Naive thymus-derived CD4-positive, alpha-beta T cell (primary cell): ENCODE measurements at places on chromosomes 7 and 10.

GRCh38 chr10:3588816-3589215 lies 196.2 kb downstream of the KLF6 start:
- DNase-seq = no peak

DNA sequence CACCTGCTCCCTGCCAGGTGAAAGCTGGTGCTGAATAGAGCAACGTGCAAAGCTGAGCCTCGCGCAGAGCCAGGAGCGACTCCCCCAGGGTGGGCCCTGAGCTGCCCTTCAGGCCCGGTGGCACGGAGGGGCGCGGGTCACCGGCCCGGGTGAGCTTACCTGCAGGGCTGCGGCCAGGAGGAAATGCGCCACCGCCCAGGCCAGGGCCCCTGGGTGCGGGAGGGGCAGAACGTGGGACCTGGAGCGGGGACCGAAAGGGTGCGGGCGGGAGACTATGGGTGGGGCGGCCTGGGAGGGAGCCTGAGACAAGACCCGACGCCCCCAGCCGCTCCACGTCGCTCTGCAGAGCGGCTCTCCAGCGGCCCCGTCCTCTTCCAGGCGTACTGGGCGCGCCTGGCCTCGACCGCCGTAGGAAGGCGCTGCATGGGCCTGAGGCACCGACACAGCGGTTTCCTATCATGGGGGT lies 122.1 kb downstream of the BTAF1 start:
- no peak for DNase-seq

DNA sequence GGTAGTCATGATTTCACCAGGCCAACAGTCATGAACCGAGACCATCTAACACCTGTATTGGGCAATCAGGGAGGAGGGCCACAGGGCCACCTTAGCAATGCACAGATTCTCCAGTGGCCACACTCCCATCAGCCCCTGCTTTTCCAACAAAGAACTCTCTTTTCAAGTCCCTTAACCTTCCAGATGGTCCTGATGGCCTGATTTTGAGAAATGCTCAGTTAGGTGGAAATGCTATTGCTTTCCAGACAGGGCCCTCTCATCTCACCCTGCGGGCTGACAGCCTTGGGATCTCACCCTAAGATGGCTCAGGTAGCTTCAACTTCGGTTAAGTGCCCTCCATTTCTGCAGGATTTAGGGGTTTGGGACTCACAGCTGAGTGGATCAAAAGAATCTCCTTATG lies 131.9 kb upstream of the PRR15 start:
- no peak for DNase-seq

GRCh38 chr10:84214612-84215235 lies 10.6 kb downstream of the LRIT2 start:
- DNase-seq = no peak

DNA sequence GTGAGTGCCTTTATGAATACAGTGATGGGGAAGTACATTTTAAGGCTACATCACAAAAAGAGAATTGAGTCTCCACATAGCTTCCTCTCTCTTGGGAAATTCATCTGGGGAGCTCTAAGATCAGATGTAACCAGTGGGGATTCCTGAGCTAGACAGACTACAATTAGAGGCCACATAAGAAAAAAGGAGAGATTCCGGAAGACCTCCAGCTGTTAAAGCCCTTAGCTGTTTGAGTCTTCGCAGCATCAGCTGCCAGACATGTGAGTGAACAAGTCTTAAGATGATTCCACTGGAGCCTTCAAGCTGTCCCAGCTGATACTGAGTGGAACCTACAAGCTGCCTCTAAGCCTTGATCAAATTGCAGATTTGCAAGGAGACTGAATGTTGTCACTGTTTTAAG lies 448.5 kb downstream of the NXPH1 start:
- DNase-seq = no peak

DNA sequence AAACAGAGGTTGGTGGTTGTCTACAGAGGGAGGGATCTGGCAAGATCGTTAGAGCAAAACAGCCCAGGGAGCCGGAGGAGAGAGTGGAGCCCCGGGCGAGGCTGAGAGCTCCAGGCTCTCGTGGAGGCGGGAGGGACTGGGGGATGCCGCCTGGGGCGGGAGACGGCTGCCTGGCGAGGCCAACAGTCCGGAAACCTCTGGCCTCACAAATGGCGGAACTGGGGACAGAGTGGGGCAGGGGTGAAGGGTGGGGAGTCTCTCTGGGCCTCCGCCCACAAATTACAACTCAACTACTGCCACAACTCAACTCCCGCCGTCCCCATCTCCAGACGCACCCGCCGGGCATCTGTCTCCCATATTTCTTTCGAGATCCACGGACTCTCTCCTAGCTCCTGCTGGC lies 47.7 kb downstream of the CLEC2L start:
- DNase-seq = no peak

DNA sequence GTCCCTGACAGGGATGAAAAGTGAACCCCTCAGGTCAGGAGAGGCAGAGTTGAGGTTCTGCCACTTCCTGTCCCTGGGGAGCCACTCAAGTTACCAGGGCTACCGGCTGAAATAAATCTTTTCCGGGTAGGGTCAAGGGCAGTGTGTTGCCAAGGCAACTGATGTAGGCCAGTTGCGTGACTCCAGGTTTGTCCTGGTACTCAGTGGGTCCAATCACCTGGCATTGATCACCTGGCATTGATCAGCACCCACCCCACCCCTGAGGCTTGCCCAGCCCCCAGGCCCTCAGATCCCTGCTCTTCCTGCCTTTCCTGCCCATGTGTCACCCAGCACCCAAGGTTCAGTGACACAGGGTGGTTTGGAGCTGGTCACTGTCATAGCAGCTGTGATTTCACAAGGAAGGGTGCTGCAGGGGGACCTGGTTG lies 5.9 kb downstream of the SAP25 start:
- no peak for DNase-seq

- no peak for DNase-seq
These were observed 5.3 kb downstream of the ATP5MF start for GRCh38 chr7:99460651-99461050.

GRCh38 chr10:29921071-29921446 lies 138.3 kb downstream of the JCAD start:
- DNase-seq = no peak

DNA sequence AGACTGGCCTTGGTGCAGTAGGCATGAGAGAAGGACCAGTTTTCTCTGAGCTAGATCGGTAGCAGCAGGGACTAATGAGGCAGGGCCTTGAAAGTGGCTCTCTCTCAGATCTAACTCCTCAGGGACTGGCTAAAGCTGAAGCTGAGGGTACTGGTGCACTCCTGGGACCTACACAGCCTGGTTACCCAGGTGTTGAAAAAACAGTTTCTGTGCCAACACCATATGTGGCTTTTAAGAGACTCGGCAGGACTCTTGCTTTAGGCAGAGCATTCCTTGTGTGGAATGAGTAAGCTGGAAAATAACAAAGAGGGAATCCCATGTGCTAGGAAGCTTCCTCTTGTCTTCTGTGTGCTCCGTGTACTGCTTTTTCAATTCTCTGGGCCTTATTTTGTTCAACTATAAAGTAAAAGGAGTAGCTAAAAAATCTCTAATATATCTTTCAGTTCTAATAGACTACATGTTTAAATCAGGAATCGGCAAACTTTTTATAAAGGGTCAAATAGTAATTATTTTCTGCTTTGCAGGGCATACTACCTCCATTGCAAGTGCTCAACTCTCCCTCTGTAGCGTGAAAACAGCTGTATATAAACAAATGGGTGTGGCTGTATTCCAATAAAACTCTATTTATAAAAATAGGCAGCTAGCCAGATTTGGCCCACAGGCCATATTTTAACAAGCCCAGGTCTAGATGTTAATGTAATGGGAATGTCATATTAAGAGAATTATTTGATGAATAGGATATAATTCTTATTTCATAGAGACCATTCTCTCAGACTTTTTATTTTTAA lies 186.1 kb upstream of the KAT6B start:
- no peak for DNase-seq

DNA sequence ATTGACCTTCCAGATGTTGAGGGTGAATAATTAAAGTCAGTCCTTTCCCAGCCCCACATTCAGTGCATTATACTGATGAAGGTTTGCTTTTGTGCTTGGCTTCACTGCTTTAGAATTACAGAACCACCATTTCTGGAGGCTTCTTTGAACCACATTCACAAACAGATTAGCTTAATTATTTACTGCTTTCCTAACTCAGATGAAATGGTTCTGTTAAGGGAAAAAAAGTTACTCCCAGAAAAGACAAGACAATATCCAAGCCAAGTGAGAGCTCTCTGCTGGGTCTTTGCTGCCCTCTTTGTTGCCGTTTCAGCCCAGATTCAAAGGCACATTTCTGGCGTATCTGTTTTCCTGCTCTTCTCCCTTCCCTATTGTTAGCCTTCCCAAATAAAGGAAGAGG lies 188.9 kb downstream of the AHR start:
- DNase-seq = no peak

DNA sequence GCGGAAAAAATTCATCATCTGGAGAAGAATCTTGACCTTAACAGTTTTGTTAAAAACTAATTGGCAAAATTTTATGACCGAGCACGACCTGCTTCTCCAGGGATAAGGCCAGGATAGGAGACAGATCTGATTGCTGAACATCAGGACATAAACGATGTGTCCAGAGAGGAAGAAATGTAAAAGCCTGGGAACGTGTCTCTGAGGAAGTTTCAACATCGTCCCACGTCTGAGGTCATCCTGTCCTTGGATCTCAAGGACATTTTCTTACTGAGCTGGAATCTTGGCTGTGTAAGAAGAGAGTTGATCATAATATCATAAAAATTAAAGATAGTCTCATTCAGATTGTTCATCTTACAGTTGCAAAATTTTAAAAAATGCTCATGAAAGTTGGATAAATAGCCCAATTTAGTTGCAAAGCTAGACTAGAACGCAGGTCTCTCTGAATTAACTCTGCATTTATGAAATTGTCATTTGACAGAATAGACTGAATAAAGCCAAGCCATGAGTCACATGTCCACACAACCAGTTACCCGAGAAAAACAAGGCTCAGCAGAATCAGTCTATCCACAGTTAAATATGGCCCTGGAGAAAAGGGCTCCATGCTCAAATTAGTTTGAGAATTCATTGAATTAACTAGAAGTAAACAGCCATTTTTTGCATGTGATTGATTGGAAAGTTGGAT lies 120.0 kb upstream of the EGFR start:
- DNase-seq = no peak

DNA sequence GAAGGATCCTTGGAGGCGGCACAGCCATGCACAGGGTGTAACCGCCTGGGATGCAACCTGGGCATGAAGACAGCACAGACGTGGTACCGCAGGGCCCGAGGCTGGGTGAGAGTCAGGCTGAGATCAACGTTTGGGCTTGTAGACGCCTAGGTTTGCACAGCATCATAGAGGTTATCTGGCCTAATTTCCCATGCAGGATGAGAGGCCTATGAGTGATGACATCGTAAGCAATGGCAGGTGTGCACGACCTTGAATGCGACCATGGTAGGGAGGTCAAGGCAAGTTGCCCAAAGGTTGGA lies 7.5 kb downstream of the CALML3 start:
- no peak for DNase-seq

DNA sequence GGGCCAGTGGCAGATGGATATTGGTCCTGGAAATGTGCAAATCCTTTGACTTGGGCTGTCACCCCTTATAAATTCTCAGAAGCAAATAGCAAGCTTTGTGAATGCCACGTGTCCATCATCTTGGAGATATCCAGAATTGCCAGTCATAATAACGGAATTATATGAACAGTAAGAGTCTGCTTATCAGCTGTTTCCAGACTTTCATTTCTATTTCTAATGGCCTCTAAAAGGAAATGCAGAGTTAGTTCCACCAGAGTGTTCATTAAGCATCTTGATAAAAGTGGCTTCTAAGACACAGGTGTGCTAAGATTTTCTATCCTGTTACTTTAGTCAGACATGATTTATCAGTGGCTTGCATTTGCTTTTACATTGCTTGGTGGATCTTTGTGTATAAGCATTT lies 87.4 kb downstream of the RAMP3 start:
- DNase-seq = no peak

- DNase-seq = no peak
These were observed 153.5 kb downstream of the RNF216 start for GRCh38 chr7:5627745-5628547.

DNA sequence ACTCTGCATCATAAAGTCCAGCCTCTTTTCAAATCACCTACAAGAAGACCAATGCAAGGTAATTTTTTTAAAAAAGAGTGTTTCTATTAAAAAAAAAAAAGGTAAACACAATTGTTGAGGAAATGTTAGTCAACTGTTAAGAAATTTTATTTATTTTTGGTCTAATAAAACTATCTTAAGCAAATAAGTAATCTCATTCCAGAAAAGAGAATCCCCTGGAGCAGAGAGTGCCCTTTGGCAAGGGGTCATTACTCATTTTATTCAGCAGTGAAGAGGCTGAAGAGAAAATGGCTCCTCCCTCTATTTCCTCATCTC lies 63.4 kb upstream of the GSDME start:
- DNase-seq = no peak

DNA sequence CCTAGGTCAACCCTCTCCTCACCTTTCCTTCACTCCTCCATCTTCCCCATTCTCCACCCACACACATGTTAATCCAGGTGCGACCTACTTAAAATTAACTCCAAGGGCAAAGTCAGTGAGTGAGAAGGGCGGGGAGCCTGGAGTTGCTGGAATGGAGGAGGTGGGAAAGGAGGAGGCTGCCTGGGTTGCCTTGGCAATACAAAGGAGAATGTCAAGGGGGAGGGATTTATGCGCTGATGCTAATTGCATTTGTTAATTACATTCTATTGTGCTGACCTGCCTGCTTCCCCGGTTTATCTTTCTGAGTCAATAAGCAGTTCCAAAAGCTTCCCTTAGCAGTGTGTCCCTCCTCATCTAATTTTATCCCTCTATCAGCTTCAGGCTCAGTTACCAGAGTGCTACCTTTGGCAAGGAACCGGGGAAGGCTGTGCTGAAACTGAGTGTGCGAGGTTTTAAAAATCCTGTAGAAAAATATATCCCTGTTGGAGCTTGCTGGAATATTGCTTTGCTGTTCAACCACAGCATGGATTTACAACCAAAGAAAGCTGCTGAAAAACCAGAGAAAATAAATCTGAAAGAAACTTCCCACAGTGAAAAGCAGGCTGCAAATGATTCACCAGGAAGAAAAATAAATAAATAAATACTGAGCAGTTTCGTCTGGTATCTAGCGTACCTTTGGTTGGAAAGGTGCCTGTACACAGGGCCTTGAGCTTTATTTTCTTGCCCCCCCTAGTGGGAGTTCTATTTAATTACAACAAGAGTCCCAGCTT lies 113.2 kb upstream of the DGKB start:
- DNase-seq = no peak

GRCh38 chr10:111972109-111972508 lies 211.5 kb downstream of the GPAM start:
- DNase-seq = no peak

DNA sequence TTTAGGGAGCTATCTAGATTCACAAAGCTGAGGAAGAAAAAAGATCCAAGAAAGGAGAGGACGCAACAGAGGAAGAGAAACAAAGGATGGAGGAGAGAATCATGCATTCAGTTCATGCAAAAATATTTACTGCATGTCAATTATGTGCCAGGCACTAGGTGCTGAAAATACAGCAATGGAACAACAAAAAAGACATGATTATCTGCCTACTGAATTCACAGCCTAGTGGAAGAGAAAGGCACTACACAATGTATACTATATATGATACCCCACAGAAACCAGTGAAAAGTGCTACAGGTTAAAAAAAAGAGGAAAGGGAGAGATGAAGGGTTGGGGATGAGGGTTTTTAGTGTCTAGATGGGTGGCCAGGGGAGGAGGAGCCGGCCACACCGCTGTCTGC lies 520.4 kb upstream of the CELF2 start:
- no peak for DNase-seq
